Purkinje cell (primary cell): ENCODE measurements at places on chromosomes 5 and 9. TPM values are rescaled to one million over a fixed set of nuclear protein-coding genes. Genes with fewer than 3 reads are reported as not detected.

CACNA1B gene
- polyA plus RNA-seq, result 0.41 and 1.9 TPM in 2 replicates

SLC46A2 gene
- polyA plus RNA-seq, result 0.35 TPM in 1 of 2 replicates, not detected in the other

LHX3 gene
- not detected in 2 replicates for polyA plus RNA-seq

GFPT2 gene
- 3.3 and 7.6 TPM in 2 replicates for polyA plus RNA-seq

ORM2 gene
- polyA plus RNA-seq, result not detected in 2 replicates

SPINK13 gene
- 1.2 TPM in 1 of 2 replicates, not detected in the other for polyA plus RNA-seq

IRX4 gene
- not detected in 2 replicates for polyA plus RNA-seq

FANCC gene
- 1.1 and 2.3 TPM in 2 replicates for polyA plus RNA-seq

CLINT1 gene
- 57.7 and 67.5 TPM in 2 replicates for polyA plus RNA-seq

PCDHB4 gene
- 6.0 and 16.8 TPM in 2 replicates for polyA plus RNA-seq

PIP5KL1 gene
- polyA plus RNA-seq, result not detected in 2 replicates

POU4F3 gene
- polyA plus RNA-seq, result not detected in 2 replicates

PCDHB16 gene
- 0.09 and 0.70 TPM in 2 replicates for polyA plus RNA-seq

CREB3 gene
- polyA plus RNA-seq, result 14.3 and 17.7 TPM in 2 replicates

IFNA21 gene
- not detected in 2 replicates for polyA plus RNA-seq

STPG3 gene
- not detected in 2 replicates for polyA plus RNA-seq

ACSL6 gene
- 86.4 and 90.7 TPM in 2 replicates for polyA plus RNA-seq

TLE1 gene
- polyA plus RNA-seq, result 12.0 and 15.4 TPM in 2 replicates

IGFBPL1 gene
- 1.3 TPM in 1 of 2 replicates, not detected in the other for polyA plus RNA-seq

TLX3 gene
- not detected in 2 replicates for polyA plus RNA-seq

LYRM7 gene
- 28.5 and 59.4 TPM in 2 replicates for polyA plus RNA-seq

FOXD4L4 gene
- polyA plus RNA-seq, result not detected in 2 replicates

PCDHGA11 gene
- polyA plus RNA-seq, result 1.5 and 2.4 TPM in 2 replicates

EGFLAM gene
- not detected in 2 replicates for polyA plus RNA-seq

ARL14EPL gene
- not detected in 2 replicates for polyA plus RNA-seq

CTXN3 gene
- not detected in 2 replicates for polyA plus RNA-seq

TRPM6 gene
- polyA plus RNA-seq, result not detected in 2 replicates
